ENCODE measurements at places on chromosomes 2 and 18.

GRCh38 chr2:181812106-181812743 is 79.3 kb upstream of the ITPRID2 start:
- no peak for DNase-seq

GRCh38 chr2:20172273-20173055 is 52.5 kb downstream of the SDC1 start:
- no peak for DNase-seq

DNA sequence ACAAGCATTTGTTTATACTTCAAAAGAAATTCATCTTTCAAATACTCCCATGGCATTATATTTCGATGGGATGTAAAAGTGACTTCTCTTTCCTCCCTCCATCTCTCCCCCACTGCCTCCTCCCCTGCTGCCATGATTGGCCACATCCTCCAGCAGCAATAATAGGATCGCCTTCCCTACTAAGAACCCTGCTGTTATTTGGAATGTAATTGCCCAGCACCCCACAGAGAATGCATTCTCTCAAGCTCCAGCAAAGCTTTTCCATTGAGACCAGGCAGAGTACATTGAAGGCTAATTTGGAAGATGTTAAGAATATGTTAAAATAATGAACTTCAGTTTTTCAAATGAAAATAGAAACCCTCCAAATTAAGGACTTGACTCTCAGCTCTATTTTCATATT is 375.4 kb upstream of the ACVR2A start:
- no peak for DNase-seq

DNA sequence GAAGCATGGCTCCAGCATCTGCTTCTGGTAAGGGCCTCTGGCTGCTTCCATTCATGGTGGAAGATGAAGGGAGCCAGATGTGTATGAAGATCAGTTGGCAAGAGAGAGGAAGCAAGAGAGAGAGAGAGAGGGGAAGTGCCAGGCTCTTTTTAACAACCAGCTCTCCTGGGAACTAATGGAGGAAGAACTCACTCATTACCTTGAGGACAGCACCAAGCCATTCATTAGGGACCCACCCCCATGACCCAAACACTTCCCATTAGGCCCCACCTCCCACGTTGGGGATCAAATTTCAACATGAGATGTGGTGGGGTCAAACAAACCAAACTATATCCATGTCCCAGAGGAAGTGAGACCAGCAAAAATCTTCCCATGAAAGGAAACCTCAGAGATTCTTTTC is 124.8 kb upstream of the SIX2 start:
- DNase-seq: no peak

- no peak for DNase-seq
These were observed 87.2 kb upstream of the GYPC start for GRCh38 chr2:126568734-126569133.

DNA sequence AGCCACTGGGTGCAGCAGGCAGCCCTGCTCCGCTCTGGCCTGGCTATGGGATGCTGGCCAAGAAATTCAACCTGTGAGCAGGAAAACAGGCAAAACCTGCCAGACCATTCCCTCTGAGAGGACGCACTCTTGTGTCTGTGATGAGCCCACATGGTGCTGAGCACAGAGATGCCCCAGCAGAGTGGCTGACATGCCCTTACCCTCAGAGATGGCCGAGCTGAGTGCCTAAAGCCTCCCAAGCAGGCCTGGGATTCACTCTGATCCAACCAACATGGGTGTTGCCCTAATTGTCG is 34.3 kb upstream of the TAF1B start:
- no peak for DNase-seq

- no peak for DNase-seq
These were observed 134.1 kb downstream of the FAM210A start for GRCh38 chr18:13592246-13592645.

DNA sequence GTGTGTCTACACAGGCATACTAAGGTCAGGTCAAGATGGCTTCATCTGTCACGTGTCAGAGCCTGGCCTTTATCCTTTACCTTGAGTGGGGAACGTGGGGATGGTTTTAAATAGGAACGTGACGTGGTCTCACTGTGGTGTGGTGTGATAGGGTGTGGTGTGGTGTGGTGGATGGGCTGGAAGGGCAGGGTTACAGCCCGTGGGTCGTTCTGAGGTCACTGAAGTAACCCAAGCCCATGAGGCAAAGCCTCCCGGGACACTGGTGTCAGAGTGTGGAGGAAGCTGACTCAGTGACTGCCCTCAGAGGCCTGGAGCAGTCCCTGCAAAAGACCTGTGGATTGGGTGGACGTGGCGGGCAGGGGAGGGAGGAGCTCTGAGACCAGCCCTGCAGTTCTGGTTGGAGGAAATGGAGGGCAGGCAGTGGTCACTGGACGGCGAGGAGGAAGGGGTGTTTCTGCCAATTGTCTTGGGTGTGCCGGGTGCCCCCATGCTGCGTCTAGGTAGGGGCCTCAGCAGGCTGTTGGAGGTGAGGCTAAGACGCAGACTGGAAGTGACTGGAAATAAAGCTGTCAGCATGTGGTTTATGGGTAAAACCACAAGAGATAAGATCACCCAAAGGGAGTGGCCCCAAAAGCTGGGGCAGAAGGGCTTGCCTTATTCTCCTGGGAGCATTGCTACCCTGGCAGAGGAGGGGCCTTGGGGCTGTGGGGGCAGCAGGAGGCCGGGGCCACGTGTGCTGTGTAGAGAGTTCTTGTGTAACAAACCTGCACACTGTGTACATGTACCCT is 84.8 kb downstream of the SH3RF3 start:
- DNase-seq: peak; percentile 62

- no peak for DNase-seq
These were observed 732.2 kb downstream of the SOCS6 start for GRCh38 chr18:71021030-71021362.

GRCh38 chr2:19670303-19670702 is 231.5 kb downstream of the TTC32 start:
- no peak for DNase-seq

DNA sequence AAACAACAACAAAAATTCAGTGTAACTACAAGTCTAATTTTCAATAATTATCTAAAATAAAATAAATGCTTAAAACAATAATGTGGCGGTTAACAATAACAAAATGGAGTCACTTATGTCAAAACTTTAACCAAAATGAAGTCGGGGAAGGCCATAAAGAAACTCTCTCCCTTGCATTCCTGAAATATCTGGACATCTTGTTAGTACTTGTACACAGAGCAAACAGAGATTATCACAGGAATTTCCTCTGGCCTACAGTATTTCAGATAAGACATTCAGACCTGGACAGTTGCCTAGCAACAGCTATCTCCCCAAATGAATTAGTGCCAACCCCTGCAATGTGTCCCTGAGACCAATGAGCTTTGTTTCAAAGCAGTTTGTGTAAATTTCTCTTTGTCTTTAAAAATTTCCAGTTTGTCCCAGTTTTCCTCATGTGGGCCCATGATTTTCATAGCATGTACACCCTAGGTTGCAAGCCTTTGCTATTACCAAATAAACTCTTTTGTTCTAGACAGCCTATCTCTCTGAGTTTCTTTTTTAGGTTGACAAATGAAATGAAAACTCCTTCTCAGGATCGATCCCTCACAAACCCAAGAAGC is 68.6 kb downstream of the EXOC6B start:
- DNase-seq: no peak

DNA sequence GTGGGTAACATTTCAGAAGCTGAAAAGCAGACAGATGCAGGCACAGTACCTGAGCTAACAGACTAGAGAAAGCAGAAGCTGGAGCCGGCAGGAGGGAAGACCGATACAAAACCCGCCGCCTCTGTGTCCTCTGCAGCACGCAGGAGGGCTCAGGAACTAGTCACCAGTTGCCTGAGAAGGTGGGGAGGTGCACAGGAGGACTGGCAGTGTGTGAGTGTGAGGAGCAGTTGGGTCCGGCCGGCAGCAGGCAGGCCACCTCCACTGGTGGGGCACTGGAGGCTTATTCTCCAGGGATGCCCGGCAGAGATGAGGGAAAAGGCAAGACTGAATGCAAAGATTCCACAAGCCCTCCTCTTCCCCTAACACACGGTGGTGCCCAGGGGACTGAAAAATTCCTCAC is 18.2 kb downstream of the ERCC3 start:
- no peak for DNase-seq

DNA sequence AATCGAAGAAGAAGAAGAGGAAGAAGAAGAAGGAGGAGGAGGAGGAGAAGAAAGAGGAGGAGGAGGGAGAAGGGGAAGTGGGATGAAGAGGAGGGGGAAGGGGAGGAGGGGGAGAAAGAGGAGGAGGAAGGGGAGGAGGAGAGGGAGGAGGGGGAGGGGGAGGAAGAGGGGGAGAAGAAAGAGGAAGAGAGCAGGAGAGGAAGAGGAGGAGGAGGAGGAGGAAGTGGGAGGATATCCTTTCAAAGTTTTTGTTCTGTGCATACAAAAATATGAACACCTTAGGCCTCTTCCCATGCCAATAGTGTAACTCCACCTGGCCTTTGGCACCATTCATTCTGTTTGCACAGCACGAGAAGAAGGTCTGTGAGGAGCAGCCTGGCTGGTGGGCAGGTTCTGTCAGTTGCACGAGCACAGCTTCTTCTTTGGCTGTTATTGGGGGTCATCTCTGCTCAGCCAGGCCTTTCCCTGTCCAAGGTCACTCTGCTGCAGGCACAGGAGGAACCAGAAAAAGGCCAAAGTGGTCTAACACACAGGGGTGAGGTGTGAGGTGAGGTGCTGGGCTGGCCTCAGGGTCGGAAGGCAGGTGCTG is 25.8 kb upstream of the PLB1 start:
- no peak for DNase-seq

DNA sequence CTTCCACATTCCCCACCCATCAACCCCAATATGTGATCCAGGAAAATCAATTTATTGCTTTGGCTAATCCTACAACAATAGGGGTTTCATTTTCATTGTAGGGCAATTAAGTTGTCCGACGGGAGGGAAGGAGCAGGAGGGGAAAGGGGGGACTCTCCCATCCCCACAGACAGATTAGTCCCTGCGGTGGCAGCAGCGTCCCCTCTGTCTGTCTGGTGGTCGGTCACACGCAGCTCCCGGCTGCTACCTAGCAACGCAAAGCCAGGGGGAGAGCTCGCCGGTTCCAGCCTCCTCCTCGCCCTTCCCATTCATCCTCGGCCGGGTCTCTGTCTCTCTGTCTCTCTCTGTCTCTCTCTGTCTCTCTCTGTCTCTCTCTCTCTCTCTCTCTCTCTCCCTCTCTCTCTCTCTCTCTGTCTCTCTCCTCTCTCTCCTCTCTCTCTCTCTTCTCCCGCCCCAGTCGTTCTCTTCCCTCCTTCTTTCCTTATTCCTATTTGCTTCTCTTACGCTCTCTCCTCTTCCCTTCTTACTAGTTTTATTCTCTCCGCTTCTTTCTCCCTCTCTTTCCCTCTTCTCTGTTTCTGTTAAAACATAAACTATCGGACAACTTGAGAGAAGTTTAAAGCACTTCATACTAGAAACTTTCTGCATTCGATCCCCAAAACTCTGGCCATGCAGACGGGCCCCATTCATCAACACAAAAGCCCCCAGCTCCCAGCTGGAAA is 1.2 kb downstream of the LRP2 start:
- no peak for DNase-seq

DNA sequence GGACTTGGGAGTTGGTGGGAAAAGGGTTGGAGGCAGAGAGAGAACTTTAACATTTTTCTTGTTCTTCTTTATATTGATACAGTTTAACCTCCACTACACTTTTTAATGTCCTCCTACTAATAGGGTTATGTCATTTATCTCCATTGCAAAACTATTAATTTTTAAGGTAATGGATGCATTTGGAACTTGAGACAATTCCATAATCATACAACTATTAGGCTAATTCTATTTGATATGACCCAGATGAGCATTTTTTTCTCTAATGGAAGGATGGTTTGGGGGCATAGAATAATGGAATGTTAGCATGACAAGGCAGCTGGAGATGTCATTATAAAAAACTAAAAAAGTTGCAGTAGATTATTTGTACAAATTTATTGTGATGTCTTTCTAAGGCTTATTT is 239.2 kb upstream of the KCNJ3 start:
- no peak for DNase-seq

DNA sequence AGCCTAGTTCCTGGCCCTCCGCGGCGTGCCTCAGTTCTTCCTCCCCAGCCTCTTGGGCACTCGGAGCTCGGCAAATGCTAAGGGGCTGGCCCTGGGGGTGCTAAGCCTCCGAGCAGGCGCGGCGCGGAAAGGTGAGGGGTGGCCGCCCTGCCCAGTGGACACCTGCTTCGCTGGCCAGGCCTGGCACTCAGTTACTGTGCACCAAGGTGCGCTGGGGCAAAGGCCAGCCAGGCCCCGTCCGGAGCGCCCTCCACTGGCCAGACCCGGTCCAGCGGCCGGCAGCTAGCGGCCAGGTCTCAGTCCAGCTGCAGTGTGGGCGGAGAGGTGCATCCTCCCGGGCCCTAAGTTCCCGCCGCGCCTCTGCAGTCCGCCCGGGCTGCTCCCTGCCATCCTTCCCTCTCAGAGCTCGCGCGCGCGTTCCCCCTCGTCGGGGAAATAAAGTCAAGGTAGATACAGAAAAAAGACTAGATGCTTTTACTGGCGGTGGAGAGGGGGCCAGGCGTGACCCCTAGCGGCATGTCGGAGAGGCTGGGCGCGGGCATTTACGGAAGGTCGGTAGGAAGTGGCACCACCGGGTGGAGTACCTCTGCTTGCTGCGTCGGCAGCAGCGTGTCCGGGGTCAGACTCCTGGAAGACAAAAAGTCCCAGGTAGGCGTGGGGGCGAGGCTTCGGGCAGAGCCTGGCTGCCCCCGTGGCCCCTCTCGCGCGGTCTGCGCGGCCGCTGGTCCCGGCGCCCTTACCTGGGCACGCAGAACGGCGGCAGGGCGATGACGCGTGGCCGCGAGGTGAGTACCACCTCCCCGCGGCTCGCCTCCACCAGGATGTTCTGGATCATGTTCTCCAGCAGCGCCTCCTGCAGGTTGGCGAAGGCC is 9.4 kb upstream of the CRYBA2 start:
- peak; percentile 20 for DNase-seq

GRCh38 chr2:64108666-64109241 is 35.5 kb downstream of the PELI1 start:
- DNase-seq: no peak

- DNase-seq: no peak
These were observed 140.1 kb upstream of the B3GNT2 start for GRCh38 chr2:62055724-62056336.

- DNase-seq: no peak
These were observed 9.5 kb upstream of the SMARCAL1 start for GRCh38 chr2:216402751-216403150.

DNA sequence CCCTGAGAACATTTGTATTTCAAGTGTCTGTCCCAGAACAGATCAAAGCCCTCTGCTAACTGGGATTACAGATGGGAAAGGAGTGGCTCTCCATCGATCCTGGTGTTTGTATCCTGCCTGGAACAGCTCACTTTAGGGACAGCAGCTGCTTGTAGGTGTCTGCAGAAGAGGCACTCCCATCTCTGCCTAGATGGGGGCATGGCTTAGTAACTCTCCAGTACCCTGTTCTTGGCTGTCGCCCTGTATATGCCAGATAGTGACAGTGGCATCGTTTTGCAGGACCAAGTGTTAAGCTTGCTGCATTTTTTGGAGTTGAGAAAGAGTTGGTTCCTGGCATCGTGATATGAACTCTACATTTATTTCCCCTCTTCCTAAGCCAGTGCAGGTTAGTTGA is 189.9 kb downstream of the SH3RF3 start:
- no peak for DNase-seq

GRCh38 chr2:179186126-179186525 is 78.5 kb downstream of the SESTD1 start:
- no peak for DNase-seq

GRCh38 chr2:8061219-8061618 is 620.6 kb upstream of the ID2 start:
- no peak for DNase-seq
